ENCODE measurements at places on chromosomes 11 and 22.

- no peak for DNase-seq
Observed at GRCh38 chr11:34537636-34538035, 24.0 kb upstream of the ELF5 start.

DNA sequence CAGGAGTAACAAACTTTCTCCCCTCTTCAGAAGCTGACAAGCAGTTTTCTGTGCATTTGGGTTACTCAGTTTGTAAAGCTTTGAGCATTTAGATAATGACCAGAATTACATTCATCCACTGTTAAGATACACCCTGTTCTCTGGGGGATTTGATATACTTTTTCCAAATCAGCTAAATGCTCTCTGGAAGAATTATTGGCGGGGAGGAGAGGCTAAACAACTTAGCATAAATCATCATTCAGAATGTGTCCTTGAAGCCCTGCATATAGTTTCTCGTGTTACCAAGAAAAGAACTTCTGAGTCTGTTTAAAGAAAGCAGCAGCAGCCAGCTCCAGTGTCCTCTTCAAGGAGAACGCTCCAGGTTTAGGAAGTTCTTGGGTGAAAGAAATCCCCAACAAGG lies 54.9 kb upstream of the LDLRAD3 start:
- no peak for DNase-seq

GRCh38 chr11:41384329-41384728 lies 75.1 kb downstream of the LRRC4C start:
- DNase-seq, result no peak

GRCh38 chr11:22786475-22786874 lies 43.1 kb downstream of the SVIP start:
- no peak for DNase-seq

GRCh38 chr11:23755769-23756168 lies 741.1 kb upstream of the LUZP2 start:
- DNase-seq, result no peak

GRCh38 chr11:19631712-19632498 lies 80.7 kb upstream of the NAV2 start:
- DNase-seq, result no peak

GRCh38 chr11:45393826-45394225 lies 107.7 kb upstream of the SYT13 start:
- DNase-seq, result no peak

- DNase-seq, result no peak
Observed at GRCh38 chr22:32622744-32623110, 148.1 kb downstream of the FBXO7 start.

DNA sequence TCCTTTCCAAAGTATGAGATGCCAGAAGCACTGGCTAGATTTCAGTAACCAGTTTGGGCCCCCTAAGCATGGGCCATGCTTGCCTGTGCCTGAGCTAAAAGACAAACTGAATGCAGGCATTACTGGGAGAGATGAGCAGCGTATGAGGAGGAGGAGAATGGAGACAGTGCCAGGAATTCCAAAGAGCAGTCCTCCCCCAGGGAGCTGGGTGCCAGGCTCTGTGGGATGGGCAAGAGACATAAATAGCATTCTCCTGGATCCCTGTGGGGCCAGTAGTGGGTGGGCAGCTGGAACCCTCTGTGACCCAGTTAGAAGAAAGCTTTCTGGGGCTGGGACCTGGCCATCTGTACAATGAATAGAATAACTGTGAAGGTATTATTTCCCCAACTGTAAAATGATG lies 235.6 kb downstream of the KCNA4 start:
- no peak for DNase-seq
